ENCODE measurements at places on chromosomes 1 and 21. TPM values are rescaled to one million over a fixed set of nuclear protein-coding genes. Genes with fewer than 3 reads are reported as not detected.

Gene PGLYRP4
- total RNA-seq, result not detected

Gene CLDN19
- total RNA-seq, result not detected

Gene HSF2BP
- total RNA-seq, result 3.9 TPM

Gene ELF3
- total RNA-seq, result 0.31 TPM

Gene TDRD5
- total RNA-seq, result 2.7 TPM

Gene CAPN2
- 41.5 TPM for total RNA-seq

Gene LCE3C
- not detected for total RNA-seq

Gene FAM177B
- not detected for total RNA-seq

Gene TRIM17
- total RNA-seq, result 0.78 TPM

Gene ZSCAN20
- 10.3 TPM for total RNA-seq

Gene NGF
- 0.78 TPM for total RNA-seq

Gene GRHL3
- total RNA-seq, result not detected

Gene RNF223
- not detected for total RNA-seq

Gene C1orf185
- total RNA-seq, result not detected

Gene C1QC
- 7.5 TPM for total RNA-seq

Gene TYW3
- total RNA-seq, result 6.6 TPM

Gene CITED4
- total RNA-seq, result 0.62 TPM

Gene SLAMF9
- not detected for total RNA-seq

Gene C1orf116
- total RNA-seq, result not detected

Gene COL9A2
- 17.5 TPM for total RNA-seq

Gene LMX1A
- not detected for total RNA-seq

Gene ADAMTS5
- 1.4 TPM for total RNA-seq

Gene BMP8B
- total RNA-seq, result 0.16 TPM

Gene FMO4
- total RNA-seq, result 1.9 TPM

Gene LCE1F
- not detected for total RNA-seq

Gene COL8A2
- total RNA-seq, result 1.1 TPM

Gene PPIAL4G
- total RNA-seq, result 0.31 TPM

Gene FALEC
- total RNA-seq, result 1.1 TPM

Gene KLHDC7A
- 0.16 TPM for total RNA-seq

Gene EPHX1
- total RNA-seq, result 7.2 TPM

Gene LYPD8
- total RNA-seq, result not detected

Data from occipital lobe (tissue), 3 donors.